ENCODE measurements at places on chromosomes 11 and 22.

- no peak for DNase-seq
Observed at GRCh38 chr11:723120-723883, 17.3 kb downstream of the EPS8L2 start.

DNA sequence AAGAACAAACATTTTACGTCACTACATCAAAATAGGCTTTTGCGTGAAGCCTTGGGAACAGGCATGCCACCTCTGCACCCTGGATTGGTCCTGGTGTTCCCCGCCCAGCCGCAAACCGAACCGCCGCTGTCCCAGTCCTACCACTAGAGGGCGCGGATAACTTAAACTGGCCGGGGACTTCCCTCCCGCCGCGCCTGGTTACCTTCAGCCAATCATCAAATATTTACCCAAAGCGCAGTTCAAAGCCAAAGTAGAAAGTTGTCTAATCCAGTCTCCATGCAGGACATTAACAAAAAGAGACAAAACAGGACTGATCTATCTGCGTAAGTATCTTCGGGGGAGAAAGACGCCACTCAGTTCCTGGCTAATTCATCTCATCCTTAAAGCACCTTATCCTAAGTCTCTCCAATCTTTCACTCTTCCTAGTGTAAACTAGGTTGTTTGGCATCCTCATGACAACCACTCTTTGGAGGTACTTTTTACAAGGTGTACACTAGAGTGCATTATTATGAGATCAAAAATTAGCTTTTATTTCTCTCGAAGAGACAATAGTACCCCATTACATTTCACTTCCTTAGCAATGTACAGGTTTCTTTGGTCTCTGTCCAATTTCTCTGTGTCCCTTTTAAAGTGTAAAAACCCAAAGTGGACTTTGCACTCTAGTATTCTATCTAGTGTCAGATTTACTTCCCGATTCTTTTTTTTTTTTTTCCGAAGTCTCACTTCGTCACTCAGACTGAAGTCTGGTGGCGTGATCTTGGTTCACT, 3.9 kb upstream of the CRY2 start:
- peak; percentile 70 for DNase-seq

GRCh38 chr11:98568013-98568412, 452.7 kb upstream of the CNTN5 start:
- DNase-seq = no peak

DNA sequence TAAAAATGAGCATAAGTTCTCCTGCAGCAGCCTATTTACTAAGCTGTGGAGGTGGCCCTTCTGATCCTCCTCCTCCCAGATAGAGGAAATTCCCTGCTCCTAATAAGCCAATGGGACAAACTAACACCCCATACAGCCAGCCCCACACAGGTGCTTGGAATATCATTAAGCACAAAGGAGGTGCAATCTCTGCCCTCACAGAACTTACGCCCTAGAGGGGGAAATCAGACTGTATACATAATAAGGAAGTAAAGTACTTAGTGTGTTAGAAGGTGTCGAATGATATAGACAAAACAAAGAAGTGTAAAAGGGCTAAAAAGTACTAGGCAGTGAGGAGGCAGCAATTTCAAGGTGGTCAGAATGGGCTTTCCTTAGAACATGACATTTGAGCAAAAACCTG, 5.8 kb downstream of the MS4A12 start:
- DNase-seq = no peak

GRCh38 chr11:34179026-34179675, 73.7 kb downstream of the NAT10 start:
- no peak for DNase-seq

DNA sequence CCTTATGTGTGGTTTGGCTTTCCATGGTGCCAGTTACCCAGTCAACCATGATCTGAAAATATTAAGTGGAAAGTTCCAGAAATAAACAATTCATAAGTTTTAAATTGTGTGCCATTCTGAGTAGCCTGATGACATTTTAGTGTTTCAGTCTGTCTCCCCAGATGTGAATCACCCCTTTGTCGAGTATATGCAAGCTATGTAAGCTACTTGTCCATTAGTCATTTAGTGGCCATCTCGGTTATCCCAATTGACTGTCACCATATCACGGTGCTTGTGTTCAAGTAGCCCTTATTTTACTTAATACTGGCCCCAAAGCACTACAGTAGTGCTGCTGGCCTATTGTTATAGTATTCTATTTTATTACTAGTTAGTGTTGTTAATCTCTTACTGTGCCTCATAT, 44.9 kb downstream of the ATG16L2 start:
- DNase-seq = no peak

DNA sequence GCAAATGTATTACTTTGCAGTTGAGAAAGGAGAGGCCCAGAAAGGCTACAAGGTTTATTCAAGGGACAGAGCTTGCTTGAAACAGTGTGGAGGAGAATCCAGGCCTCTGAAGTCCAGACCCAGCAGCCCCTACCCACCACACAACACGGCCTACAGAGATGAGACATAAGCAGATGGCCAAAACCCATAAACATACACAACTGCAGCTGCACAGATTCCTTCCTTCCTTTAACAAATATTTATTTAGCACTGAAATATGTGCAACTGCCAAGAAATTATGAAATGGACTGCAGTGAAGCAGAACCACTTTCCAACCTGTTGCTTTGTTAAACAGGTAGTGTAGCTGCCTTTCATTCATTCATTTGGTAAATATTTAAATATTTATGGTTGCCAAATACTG, 122.3 kb downstream of the SPATA19 start:
- DNase-seq = no peak

- DNase-seq = no peak
Observed at GRCh38 chr11:96215110-96215782, 127.7 kb downstream of the MAML2 start.

GRCh38 chr11:2091786-2092463, 47.3 kb downstream of the IGF2 start:
- DNase-seq = no peak

- DNase-seq = no peak
Observed at GRCh38 chr22:45399712-45400445, 13.5 kb downstream of the SMC1B start.

- no peak for DNase-seq
Observed at GRCh38 chr11:60847281-60847680, 5.4 kb downstream of the CCDC86 start.

DNA sequence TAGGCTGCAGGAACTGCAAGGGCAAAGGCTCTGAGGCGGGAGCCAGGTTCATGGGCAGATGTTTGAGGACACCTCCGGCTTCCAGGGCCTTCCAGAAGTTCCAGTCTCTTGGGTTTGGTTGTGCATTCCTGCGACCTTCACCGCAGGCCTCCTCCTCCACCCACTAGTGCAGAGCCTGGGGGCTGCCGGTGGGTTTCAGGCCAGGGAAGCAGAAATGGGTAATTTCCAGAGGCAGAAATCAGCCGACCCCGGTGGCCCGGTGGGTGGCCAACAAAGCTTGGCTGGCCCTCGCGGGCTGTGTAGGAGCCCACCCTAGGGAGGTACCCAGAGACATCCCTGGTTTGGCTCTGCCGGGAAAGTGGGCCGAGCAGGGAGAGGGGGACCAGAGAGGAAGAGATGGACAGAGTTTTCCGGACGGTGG, 417 bp upstream of the PHETA2 start:
- no peak for DNase-seq

GRCh38 chr22:50032941-50033601, 20.5 kb upstream of the IL17REL start:
- DNase-seq = no peak

- DNase-seq = no peak
Observed at GRCh38 chr11:100851147-100851546, 164.1 kb downstream of the ARHGAP42 start.

DNA sequence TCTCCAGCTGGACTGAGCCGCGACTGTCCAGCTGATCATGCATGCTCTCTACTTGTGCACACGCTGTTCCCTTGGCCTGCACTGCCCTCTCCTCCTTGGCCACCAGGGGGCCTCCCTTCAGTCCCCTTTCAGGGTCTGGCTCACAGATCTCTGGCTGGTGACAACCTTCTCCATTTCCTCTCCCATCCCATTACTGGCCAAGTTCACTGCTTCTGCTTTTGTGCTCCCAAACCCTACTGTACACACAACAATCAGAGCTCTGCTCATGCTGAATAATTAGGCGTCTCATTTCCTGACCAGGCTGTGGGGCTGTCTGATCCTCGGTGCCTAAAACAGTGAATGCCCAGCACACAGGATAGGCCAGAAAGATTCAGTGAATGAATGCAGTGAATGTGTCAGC, 224.0 kb upstream of the NARS2 start:
- no peak for DNase-seq

GRCh38 chr11:17386331-17387084, 2.0 kb downstream of the KCNJ11 start:
- no peak for DNase-seq

DNA sequence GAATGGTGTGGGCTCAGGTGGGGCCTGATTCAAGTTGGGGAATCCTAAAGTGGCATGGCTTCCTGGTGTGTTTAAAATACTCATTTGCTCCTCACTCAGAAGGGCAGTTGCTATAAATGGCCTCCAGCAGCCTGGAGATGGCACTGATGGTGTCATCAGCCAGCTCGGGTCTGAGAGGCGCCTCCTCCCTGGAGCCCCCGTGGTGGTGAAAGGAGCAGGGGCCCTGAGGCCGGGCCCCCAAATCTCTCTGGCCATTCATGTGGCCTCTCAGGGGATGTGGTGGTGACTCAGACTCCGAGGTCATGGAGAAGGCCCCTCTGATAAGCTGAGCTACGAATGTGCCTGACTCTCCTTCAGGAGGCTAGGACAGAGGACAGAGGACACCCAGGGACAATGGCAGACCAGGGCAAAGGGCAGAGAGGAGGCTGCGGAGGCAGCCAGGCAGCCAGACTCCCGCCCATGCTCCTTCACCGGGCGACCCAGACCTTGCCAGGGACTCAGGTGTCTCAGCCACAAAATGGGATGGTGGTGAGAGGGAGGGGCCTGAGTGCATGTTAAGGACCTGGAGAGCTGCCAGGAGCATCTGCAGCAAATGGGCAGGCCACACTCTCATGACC, 129.2 kb downstream of the CTTN start:
- DNase-seq = no peak

DNA sequence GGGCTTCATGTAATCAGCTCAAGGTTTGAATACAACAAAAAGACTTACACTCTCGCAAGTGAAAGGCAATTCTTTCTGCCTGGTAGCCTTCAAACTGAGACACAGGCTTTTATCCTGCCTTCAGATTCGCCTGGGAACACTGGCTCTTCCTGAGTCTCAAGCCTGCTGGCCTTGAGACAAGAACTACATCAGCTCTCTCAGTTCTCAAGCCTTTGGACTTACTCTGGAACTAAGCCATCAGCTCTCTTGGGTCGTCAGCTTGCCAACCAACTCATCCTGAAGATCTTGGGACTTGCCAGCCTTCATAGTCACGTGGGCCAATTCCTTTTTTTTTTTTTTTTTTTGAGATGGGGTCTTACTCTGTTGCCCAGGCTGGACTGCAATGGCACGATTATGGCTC, 35.7 kb upstream of the LRRC10B start:
- no peak for DNase-seq

- DNase-seq = no peak
Observed at GRCh38 chr11:72924568-72925190, 110.5 kb downstream of the ATG16L2 start.

DNA sequence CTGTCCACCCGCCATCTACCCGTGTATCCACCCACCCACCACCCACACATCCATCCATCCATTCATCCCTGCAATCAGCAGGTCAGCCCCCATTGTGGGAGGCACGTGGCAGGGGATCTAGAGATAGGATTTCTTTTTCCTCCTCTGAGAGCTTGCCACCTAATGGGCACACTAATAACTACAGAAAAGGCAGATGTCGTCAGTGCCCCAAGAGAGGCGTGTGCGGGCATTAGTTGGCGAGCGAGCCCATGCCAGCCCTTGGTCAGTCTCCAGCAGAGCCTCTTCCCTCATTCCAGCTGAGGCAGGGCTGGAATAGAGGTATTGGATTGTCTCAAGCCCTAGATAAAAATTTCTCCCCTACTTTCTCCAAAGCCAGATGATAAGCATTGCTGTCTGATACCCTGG, 9.7 kb downstream of the USP2 start:
- no peak for DNase-seq

GRCh38 chr11:94897330-94897768, 76.0 kb downstream of the CWC15 start:
- DNase-seq = no peak

DNA sequence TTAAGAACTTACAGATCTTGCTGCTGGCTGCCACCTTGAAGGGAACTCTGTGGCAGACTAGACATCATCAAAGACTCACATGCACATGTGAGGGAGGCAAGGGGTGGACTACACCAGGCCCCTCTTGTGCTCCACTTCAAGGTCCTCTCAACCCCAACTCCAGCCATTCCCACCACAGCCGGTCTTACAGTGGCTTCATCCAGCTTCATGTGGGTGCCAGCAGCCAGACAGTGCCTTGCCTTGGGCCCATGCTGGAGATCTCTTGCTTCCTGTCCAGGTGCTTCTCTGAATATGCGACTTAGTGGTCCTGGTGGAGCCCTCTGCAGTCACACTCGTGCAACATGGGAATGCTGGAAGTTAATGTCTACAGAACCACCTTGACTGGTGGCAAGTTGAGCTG, 44.6 kb upstream of the WNT7B start:
- no peak for DNase-seq

DNA sequence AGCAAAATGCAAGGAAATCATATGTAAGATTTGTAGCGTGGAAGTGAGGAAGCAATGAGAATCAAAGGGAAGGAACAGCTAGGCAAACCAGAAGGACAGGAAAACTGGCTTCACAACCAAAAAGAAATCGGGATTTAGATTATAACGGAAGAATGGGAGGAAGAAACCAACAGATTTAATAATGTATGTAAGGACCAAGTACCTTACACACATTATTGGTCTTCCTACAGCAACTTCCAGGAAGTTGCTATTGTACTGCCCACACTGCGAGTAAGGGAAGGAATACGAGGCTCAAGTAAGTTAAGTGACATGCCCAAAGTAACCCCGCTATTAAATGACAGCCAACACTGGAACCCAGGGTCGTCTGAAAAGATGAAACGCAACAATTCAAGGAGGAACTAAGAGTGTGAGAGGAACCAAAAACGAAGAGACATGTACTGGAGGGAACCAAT, 473 bp downstream of the TXN2 start:
- DNase-seq = no peak

DNA sequence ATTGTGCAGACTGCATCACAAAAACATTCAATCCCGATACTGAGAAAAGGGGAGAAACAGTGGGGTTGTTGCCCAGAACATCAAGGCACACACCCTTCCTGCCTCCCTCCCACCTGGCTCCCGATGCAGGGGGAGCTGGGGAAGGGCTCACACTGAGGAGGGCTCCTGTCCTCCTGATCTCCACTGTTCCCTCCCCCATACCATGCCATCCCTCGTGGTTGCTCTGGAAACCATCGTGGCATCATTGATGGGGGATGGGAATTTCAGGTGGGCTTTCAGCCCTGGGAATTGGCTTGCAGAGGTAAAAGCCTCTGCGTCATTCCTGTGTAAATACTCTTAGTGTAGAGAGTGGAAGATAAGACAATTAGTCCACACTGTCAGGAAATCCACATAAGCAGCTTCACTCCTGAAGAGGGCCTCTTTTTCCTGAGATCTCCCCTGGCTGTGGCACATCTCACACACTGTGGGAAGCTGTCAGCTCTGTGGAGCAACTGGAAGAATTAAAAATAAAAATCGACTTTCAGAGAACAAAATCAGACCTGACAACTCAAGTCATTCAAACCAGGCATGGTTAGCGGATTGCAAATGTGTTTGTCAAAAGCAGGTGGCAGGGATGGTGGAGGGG, 176.0 kb downstream of the CHST1 start:
- no peak for DNase-seq

All from stimulated activated CD8-positive, alpha-beta memory T cell treated with anti-CD3 and anti-CD28 coated beads, Interleukin-7, amount 100 ng/mL, for 1 hour (primary cell).